Activated CD8-positive, alpha-beta memory T cell treated with anti-CD3 and anti-CD28 coated beads for 4 hours (primary cell): ENCODE measurements at places on chromosomes 16 and 17.

GRCh38 chr17:63140255-63140654 lies 174.2 kb downstream of the TANC2 start:
- no peak for DNase-seq

DNA sequence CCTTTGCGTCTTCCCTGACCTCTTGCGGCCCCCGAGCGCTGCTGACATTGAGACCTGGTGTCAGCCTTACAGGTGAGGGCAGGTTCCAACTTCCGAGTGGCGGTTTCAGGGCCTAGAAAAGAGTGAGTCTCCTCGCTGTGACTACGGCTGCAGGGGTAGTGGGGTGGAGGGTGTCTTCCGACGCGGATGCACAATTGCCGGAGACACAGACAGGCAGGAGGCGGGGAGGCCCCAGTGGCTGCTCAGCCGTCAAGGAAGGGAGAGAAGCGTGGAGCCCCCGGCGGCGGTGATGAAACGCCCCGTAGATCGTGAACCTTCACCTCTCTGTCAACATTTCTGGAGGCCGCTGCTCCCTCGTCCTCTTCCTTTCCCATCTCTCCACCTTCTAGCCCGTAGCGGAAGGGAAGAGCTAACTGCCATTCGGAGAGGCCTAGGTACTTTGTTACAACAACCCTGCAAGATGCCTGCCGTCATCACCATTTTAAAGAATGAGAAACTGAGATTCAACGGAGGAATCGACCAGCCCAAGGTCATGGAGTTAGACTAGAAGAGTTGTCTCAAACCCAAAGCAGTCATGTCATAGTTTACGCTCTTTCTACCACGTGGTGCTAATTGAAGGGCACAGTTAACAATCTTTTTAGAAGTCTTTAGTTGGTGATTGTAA lies 485 bp downstream of the DNAJA3 start:
- DNase-seq = no peak

- DNase-seq = no peak
Observed at GRCh38 chr17:72590382-72590781, 469.6 kb downstream of the SOX9 start.

GRCh38 chr16:49940464-49941224 lies 84.4 kb upstream of the CNEP1R1 start:
- DNase-seq = no peak

DNA sequence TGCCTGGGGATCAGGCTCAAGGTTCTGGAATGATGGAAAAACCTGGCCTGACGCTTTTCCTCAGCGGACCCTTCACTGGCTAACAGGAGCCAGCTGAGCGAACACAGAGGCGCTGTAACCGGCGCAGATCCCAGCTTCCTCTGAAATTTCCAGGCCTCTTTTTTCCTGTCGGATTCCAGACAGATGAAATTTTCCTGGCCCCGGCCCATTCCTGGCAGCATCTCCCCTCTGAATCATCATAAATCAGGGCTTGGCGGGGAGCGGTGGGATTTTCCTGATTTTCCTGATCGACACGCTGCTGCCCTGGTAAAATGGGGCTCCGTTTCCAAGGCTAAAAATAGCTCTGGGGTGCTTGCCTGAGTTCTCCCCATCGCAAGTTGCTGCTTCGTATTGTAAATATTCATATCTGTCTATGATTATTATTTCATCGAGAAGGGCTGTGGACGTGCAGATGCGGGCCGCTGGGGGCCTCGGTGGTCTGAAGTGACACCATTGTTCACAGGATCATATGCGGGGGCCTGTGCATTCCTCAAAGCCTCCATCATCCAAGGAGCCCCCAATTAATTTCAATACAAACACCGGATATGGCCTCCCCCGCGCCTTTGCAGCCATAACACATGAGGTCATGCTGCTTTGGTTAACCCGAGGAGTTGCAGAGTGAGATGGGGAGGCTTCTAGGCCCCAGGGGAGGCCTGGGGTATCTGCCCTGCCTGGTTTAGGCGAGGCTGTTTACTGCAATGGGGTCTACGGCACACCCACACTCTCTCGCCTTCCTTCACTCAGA lies 45.8 kb upstream of the ETV4 start:
- no peak for DNase-seq

- DNase-seq = no peak
Observed at GRCh38 chr16:87326151-87326571, 9.0 kb upstream of the C16orf95 start.

DNA sequence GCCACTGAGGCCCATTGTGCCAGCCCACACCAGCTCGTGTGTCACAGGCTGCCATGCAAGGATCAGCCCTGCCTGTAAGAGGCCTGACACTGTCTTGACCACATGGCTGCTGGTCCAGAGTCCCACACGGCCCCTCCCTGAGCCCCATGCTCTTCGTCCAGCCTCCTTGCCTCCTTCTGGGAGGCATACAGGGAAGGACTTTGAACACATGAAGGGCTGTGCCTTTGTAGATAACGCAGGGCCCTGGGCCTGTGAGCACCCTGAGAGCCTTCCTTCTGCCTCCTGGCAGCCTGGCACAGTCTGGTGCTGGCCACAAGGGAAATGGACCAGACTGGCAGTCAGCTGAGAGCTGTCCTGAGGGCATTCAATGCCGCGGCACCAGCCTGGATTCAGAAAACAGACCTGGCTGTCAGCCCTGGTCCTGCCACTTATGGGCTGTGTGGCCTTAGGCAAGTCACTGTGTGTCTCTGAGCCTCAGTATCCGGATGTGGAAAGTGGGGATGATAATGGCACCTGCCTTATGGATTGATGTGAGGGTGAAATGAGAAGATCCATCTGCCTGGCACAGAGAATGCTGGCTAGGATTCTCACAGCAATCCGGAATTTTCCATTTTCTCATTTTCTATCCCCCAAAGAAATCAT lies 19.2 kb upstream of the SPNS2 start:
- no peak for DNase-seq

- DNase-seq = no peak
Observed at GRCh38 chr17:81841866-81842265, 7.0 kb upstream of the PPP1R27 start.

DNA sequence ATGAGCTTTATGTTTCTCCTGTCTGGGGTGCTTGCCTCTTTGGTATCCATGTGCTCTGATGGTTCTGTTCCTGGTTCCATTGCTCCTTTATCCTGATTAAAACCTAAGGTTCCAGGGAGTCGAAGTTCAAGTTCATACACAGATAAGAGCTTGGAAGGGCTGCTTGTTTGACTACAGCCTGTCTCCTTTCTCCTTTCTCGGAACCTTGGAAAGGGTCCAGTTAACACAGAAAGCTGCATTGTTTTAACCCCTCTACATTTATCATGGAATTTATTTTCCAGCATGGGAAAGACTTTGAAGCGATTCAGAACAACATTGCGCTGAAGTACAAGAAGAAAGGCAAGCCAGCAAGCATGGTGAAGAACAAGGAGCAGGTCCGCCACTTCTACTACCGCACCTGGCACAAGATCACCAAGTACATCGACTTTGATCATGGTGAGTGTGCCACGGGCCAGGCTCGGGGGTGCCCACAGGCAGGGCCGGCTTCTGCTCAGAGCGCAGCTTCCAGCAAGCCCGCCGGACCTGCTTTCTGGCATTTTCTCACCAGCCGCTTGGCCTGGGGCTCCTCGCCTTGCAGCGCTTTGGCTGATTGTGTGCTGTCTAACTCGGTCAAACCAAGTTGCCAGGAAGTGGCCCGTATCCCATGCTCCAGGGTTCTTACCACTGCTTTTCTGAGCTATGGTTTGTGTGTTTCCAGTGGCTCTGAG lies 19.9 kb downstream of the CRAMP1 start:
- DNase-seq = no peak
